H1 (cell line): ENCODE measurements at places on chromosomes 7 and 10.

GRCh38 chr7:133185512-133185911 is 67.4 kb upstream of the EXOC4 start:
- DNase-seq: no peak

GRCh38 chr10:2874963-2875362 is 192.4 kb upstream of the PFKP start:
- DNase-seq: no peak

- DNase-seq: peak; percentile 49
These were observed 123.6 kb downstream of the TCF7L2 start for GRCh38 chr10:113073549-113074189.

DNA sequence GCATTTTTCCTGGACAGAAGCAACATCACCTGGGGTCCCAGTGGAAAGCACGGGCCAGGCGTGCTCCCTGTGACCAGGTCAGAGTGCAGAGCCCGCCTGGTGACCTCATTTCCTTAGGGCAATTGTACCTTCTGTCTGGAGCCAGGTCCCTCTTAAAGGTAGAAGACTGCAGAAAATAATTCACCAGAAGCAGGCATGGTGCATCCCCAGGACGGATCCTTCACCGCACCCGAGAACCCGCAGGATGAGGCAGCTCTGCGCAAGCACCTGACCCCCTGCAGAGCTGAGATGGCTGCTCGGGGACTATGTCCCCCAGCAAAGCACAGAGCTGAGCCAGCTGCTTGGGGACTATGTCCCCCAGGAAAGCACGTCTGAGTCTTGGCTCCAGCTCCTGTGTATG is 557.6 kb downstream of the PTPRN2 start:
- DNase-seq: no peak

- DNase-seq: no peak
These were observed 12.7 kb upstream of the AMZ1 start for GRCh38 chr7:2675256-2675764.

- DNase-seq: no peak
These were observed 270.3 kb upstream of the AOAH start for GRCh38 chr7:36994456-36995112.

- DNase-seq: no peak
These were observed 414.7 kb downstream of the DGKB start for GRCh38 chr7:14487701-14488395.
